MG63 (cell line): ENCODE measurements at places on chromosomes 16 and 17. TPM values are rescaled to one million over a fixed set of nuclear protein-coding genes. Genes with fewer than 3 reads are reported as not detected.

The CMTM2 gene
- total RNA-seq = not detected in 2 replicates

The TOM1L1 gene
- total RNA-seq = 13.9 and 46.3 TPM in 2 replicates

The FBRS gene
- total RNA-seq = 6.0 and 14.5 TPM in 2 replicates

The TLCD2 gene
- 0.37 and 0.59 TPM in 2 replicates for total RNA-seq

The P2RX5 gene
- 12.0 and 12.3 TPM in 2 replicates for total RNA-seq

DNA sequence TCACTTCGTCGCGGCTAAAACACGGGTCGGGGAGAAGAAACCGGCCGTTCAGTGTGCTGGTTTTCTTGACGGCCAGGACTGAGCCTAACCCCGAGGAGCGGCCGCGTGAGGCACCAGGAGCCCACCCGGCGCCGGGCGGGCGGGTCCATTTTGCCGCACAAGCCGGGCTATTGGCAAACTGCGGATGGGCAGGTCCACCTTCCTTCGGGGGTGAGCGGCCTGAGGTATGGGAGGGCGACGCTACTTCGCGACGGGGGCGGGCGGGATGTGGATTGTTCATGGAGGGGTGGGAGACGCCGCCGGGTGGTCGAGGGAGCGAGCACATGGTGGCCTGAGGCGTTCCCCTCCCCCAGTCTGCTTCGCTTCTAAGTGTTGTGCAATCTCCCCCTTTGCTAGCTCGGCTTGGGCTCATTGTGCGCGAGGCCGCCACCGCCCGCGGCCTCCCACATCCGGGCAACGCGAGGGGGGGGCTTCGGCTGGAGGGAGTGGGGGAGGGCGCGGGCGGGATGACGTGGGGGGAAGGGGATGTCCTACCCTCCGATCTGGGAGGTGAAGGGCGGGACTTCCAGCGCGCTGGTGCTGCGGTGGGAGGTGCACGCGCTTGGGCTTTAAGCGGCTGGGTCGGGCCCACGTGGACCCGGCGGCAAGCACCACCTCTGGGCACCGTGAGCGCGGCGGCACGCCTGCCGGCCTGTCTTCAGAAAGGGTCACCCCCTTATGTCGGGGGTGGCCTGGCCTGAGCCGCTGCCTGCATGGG lies 5.9 kb upstream of the CD68 start:
- peak; percentile 77 for DNase-seq

DNA sequence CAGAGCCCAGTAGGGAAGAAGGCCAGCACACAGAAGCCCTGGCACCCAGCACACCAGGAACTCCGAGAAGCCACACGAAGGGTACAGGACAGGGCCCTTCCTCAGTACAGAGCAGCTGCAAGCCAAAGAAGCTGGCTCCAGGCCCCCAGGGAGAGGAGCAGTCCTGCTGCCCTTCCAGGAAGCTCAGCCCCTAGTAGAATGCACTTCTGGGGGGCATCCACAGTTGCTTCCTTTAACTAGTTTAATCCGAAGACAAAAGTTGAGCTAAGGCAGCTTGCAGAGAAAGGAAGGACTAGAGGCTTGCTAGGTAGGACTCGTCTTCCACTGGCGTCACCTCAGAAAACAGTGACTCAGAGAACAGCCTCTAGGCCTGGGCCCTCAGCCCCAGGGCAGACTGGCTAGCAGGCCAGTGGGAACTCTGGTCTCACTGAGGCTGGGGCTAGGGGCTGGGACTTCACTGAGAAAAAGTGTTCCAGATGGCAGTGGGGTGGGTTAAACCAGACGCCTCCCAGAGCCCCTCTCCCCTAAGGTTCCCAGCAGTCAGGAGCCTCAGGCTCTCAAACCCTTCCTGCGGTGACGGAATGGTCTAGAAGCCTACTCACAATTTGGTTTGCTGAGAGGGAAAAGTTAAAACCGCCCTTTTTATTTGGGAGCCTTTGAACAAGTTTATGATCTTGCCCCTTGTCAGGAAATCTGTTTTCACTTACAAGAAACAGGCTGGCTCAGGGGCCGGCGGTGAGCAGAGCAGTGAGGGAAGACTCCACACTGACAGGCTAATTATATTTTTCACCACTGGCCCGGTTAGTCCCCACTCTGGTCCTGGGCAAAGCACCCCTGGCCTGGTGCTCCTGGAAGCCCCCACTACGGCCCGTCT lies 41.4 kb downstream of the ACTG1 start:
- DNase-seq = peak; percentile 30

DNA sequence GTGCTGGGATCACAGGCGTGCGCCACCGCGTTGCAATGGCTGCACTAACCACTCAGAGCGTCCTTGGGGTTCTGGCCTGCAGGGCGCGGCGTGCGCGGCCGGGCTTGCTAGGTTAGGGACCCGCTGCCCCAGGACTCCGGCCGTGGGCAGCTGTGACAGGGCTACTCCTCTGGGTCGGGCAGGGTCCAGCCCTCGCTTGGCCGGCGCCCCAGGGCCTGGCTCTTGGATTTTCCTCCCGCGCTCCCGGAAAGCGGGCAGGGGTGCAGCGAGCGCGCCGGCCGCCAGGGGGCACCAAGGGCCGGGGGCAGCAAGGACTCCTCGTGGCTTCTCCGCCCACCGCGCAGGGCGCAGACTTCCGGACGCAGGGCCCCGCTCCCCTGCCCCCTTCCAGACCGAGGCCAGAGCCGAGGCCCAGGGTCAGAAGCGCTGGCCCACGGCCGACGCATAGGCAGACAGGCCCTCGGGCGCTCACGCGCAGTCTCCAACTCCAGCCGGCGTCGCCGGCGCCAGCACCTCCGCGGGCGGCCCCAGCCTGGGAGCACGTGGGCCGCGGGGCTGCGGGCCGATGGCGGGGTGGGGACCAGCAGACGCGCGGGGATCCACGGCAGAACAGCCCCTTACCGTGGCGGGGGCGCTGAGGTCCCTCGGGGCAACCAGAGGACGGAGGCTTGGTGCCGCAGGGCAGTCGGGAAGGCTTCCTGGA lies 355 bp downstream of the TLE7 start:
- DNase-seq = no peak

DNA sequence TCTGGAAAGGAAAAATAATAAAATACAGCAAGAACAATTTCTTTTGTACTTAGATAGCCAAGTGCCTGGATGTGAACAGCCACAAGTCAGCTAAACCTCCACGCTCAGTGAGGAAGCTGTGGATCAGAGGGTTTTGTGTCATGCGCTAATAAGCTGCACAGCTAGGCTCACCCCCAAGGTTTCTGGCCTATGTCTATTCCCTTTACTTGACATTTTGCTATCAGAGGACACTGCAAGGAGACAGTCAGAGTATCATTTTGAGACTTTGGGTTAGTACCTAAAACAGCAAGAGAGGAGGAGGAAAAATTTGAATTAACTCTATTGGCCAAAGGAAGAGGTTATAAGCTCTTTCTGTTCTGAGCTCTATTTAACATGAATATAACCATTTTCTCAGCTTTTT lies 139.3 kb downstream of the KCNJ2 start:
- DNase-seq = no peak

DNA sequence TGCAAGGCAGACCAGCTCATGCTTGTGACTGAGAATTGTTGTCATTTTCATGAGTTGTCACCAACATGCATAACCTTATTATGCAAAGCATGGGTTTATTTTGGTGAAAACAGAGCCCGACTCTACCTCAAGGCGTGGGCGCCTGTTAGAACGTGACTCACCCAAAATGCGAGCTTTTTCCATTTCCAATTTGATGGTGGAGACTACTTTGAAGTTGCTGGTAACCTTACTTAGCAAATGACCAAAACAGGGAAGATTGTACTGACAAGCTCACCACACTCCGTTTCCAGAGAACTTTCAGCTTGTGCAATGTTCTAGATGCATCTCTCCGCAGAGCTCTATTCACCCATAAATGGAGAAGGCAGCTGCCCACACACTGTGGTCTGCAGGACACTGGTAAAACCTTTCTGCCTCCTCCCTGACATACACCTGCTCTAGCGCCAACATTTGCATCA lies 284.5 kb downstream of the MAF start:
- DNase-seq = no peak

GRCh38 chr17:38783227-38783626 lies 16.1 kb downstream of the PIP4K2B start:
- no peak for DNase-seq

DNA sequence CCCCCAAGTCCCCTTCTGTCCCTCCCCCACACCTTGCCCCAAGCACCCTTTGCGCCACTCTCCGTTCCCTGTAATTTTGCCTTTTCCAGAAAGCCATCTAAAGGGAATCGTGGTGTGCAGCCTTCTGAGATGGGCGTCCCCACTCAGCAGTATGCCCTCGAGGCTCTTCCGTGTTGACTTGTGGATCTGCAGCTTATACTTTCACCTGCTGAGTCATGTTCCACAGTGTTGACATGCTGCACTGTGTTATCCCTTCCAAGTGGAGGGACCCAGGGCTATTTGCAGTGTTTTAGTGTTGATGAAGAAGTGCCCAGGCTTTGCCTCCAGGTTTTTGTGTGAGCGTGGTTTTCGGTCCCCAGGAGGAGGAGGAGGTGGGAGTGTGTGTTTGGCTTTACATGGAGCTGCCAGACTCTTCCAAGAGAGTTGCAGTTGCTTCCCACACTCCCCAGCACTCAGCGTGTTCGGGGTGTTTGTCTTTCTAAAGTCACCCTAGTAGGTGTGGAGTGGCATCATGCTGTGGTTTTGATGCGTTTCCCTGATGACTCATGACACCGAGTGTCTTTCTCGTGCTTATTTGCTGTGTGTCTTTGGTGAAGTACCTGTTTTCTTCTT lies 32.1 kb upstream of the JPT2 start:
- DNase-seq = peak; percentile 37

- no peak for DNase-seq
Measured at GRCh38 chr17:8354236-8354635, 14.6 kb downstream of the ODF4 start.
